Stimulated activated CD4-positive, alpha-beta T cell treated with anti-CD3 and anti-CD28 coated beads, Interleukin-1b, Interleukin-23, amount 100 ng/mL, for 24 hours (primary cell): ENCODE measurements at places on chromosomes 1 and 21.

DNA sequence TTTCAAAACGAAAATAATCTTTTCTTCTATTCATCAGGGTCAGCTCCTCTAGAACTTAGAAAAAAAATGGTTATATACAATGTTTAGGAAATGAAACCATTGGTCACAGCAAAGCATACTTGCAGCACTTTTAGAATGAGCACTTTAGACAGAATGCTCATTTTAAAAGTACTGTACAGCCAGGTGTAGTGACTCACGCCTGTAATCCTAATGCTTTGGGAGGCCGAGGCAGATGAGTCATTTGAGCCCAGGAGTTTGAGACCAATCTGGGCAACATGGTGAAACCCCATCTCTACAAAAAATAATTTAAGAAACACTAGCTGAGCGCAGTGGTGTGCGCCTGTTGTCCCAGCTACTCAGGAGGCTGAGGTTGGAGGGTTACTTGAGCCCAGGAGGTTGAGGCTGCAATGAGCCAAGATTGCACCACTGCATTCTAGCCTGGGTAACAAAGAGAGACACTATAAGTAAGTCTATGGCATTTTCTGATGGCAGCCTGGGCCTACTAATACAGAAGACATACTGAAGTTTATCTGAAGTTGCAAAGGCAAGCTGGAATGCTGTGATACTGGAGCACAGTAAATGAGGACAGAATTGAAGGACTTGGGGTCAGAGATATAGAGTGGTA is 48.9 kb upstream of the ZNF326 start:
- DNase-seq, result no peak

DNA sequence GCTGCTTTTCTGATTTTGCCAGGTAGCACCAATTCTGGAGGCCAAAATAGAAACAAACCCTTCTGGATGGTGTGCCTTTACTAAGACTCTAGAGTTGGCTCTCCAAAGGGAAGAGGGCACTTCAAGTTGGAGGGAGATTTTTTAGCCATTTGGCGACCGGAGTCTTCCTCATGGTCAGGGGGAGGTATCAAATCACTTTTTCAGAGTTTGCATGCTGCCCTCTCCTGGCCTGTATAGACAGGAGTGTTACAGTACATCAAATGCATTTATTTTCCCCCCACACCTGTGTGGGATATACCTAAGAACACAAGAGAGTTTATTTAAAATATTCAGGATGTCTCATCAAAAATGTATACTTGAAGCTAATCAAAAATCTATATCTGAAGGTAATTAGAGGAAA is 3.2 kb downstream of the GREM2 start:
- DNase-seq, result no peak

DNA sequence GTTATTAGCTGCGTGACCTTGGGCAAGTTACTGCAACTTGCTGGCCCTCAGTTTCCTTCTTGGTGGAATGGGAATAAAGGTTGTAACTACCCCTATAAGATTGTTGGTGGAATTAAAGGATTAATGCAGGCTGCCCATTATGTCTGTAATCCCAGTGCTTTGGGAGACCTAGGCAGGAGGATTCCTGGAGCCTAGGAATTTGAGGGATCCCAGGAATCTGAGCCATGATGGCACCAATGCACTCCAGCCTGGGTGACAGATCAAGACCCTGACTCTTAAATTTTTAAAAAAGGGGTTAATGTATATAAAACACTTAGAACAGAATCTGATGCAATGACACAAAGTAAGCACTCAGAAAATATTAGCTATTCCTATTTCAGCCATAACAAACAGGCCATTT is 67.3 kb downstream of the PTGER3 start:
- no peak for DNase-seq

- no peak for DNase-seq
Measured at GRCh38 chr1:145871994-145872924, 13.4 kb upstream of the PIAS3 start.

DNA sequence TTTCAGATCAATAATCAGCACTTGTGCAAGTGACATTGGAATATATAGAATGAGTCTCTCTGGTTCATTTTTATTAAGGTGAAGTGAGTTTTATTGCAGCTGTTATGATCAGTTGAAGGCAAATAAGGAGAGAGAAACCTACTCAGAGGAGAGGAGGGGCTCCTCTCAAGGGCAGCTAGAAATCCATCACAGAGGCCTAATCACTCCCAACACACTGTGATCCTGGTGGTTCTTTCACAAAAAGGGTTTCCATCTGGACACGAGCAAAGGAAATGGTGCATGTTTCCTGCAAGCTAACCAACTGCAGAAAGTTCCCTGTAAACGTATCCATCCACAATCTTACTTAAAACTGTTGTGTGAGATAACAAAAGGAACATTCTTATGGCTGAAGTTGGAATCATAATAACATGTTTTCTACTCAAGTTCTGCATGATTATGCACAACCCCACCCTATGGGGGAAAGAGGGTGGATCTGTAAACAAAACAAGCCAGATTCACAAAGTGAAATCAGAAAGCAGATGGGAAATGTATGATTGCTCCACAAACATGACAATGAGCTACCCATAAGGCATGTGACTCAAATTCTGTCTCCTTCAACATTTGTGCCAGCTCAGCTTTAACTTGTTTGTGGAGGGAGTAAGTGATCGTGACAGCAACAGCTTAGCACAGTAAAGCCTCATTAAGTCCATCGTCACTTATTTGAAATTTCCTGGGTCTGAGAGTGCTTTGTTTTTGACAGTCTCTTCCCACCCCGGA is 141.2 kb upstream of the ST6GALNAC5 start:
- no peak for DNase-seq

DNA sequence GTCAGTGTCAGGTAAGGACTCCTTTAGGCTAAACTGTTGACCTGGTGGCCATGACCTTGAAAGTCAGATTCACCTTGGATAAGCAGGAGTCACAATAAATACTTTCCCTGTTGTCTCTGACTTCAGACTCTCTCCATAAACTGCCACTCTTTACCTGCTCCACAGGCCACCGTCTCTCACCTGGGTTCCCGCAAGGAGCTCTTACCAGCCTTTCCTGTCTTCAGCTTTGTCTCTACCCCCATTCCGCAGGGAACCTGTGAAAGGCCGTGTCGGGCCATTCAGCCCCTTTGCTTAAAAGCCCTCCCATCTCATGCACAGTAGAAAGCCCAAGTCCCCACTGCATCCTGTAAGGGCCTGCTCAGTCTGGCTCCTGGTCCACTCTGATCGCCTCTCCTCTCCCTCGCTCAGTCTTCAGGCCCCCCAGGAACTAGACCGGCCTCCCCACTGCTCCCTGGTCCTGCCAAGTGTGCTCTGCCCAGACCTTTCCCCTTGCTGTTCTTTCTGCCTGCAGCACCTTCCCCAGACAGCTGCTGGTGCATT is 79.5 kb downstream of the ACTL8 start:
- DNase-seq, result no peak

- DNase-seq, result no peak
Measured at GRCh38 chr1:25873120-25873519, 2.4 kb downstream of the PAQR7 start.

DNA sequence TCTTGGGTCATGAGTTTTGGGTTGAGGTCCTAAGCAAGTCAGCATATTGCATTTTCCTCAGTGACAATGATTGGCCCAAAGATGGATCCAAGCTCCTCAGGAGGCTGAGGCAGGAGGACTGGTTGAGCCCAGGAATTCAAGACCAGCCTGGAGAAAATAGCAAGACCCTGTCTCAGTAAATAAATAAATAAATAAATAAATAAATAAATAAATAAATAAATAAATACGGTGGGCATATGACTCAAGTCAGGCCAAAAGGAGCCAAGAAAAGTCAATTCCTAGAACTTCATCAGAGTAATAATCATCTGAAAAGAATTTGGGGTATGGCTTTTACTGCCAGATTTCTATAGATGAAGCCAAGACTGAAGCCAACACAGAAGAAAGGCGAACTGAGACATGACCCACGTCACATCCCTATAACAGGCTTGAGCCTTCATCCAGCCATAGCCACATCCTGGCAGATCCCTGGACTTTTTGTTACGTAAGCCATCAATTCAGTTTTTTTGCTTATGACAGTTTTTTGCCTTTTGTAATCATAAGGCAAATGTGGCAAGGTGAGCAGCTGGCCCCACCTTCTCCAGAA is 88.5 kb upstream of the NFASC start:
- DNase-seq, result no peak

DNA sequence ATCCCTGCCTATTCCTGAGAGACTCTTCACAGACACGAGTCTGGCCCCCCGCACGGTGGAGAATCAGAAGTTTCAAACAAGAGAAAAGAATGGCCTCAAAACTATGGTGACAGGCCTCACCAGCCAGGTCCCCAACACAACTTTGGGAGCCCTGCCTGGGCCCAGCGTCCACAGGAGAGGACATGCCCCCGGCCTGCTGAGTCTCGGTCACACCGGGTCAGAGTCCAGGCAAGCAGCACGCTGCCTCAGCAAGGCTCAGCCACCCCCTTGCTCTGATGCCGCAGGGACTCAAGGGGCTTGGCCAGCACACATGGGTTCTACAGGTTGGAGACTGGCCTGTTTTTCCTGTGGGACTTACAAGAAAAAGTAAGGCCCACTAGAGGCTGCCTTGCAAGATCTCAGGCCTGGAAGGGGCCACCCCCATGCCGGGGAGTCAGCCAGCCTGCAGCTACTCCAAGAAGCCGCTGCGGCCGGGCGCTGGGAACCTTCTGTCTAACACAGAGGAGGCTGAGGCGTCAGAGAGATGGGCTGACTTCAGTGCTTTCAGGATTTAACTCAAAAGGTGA is 116.8 kb downstream of the NPHP4 start:
- no peak for DNase-seq

- DNase-seq, result no peak
Measured at GRCh38 chr1:228527596-228527995, 40.4 kb downstream of the RNF187 start.

DNA sequence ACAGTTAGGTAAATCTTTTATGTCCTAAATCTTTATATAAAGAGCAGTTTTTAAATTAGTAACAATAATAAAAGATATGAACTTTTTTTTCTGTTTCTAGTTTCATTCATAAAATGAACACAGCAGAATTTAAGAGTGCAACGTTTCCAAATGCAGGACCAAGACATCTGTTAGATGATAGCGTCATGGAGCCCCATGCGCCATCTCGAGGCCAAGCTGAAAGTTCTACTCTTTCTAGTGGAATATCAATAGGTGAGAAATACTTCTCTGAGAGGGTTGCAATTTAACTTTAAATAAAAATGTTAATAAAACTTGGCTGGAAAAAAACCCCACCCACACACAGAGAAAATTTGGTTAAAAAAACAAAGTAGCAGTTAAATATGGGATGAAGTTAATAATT is 15.0 kb upstream of the ANGPTL1 start:
- no peak for DNase-seq

DNA sequence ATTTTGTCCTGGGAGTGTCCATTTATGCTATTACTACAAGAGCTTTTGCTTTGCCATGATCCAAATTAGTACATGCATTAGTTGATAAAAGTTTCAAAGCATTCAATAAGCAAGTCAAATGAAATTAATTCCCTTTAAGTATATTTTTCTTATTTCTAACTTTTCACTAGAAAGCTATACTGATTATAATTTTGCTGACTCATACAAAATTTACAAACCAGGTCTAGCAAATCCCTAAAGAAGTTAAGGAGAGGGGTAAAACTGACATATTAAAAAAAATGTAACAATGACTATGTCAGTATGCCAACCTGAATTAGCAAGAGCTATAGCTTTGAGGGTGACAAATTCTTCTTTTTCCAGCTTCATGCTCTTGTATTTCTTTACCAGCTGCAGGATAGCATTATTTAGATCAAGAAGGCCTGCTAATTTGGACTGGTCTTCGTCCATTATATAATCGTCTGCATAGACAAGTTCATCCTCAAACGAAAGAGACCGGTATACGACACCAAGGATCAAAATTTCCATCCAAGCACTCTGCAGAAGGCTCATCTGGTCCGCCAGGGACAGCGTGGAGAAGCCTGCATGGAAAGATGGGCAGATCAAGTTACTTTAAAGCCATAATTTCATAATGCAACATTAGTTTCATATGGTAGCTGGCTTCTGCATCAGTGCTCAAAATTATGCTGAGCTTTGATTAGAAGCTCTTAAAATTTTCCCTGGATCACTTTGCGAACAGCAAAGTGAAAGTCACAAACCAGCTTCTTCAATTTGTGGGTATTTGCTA is 95.8 kb upstream of the USH2A start:
- DNase-seq, result no peak

DNA sequence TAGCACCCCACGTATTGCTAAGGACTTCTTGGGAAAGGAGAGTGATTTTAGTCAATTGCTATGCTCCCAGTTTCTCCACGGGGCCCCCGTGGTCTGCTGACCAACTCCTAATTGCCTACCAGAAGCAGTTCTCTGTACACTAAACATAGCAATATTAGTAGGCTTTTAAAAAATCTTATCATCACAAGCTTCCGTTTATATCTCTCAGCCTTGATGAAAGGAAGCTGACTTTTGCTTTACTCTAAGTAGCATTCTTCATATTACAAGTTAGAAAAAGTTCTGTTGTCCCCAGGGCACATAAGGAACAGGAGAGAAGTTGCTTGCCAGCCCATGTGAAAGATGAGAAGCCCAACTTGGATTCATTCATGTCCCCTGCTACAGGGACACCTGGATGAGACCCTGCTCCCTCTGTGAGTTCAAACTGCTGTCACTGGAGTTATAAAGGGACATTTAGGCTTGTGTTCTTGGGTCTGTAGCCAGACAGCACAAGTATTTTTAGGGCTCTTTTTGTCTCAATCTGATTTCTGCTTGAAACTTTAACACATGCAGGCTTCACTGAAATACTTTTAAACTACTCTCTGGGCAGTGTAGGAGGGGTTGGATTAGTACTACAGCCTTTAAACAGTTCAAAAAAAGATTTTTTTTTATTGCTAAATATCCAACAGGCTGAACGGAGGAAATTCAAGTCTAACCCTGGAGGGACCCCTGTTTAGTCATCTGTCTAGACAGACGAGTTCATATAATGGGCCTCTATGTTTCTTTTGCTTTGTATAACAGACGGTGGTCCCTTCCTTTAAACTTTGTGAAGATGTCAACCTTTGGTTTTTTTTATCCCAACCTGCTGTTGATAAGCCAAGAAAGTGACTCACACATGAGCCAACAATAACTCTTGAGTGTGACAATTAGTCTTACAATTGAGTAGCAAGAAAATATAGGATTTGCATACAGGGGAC is 29.5 kb downstream of the TGFB2 start:
- DNase-seq, result no peak

GRCh38 chr1:85326336-85326735 is 49.9 kb upstream of the BCL10 start:
- no peak for DNase-seq

DNA sequence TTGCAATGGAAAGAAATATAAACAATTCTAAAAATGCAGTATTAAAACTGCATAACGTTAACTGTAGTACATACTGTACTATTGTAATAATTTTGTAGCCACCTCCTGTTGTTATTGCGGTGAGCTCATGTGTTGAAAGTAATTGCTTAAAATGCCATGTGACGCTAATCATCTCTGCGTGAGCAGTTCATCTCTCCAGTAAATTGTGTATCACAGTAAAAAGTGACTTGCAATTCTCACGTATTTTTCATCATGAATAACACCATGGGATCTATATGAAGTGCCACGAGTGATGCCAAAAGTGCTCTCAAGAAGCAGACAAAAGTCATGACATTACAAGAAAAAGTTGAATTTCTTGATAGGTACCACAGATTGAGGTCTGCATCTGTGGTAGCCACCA is 82.4 kb upstream of the CYYR1 start:
- DNase-seq, result no peak

- DNase-seq, result no peak
Measured at GRCh38 chr1:113874012-113874879, 2.7 kb upstream of the PTPN22 start.
